Right lung (tissue), 10 donors: ENCODE measurements at places on chromosomes 11 and 22. TPM values are rescaled to one million over a fixed set of nuclear protein-coding genes. Genes with fewer than 3 reads are reported as not detected.

CHRNA10 gene
- 3.0 TPM for polyA plus RNA-seq

TUBA8 gene
- polyA plus RNA-seq, result 3.1 TPM

RAG2 gene
- 0.69 TPM for polyA plus RNA-seq

OVCH2 gene
- polyA plus RNA-seq, result 8.8 TPM

LUZP2 gene
- 5.5 TPM for polyA plus RNA-seq

FADS3 gene
- polyA plus RNA-seq, result 11.1 TPM
